ENCODE measurements at places on chromosomes 12 and 14.

GRCh38 chr12:79555028-79555925, 135.5 kb downstream of the PAWR start:
- DNase-seq: no peak

GRCh38 chr14:89564989-89565388, 148.0 kb upstream of the FOXN3 start:
- no peak for DNase-seq

DNA sequence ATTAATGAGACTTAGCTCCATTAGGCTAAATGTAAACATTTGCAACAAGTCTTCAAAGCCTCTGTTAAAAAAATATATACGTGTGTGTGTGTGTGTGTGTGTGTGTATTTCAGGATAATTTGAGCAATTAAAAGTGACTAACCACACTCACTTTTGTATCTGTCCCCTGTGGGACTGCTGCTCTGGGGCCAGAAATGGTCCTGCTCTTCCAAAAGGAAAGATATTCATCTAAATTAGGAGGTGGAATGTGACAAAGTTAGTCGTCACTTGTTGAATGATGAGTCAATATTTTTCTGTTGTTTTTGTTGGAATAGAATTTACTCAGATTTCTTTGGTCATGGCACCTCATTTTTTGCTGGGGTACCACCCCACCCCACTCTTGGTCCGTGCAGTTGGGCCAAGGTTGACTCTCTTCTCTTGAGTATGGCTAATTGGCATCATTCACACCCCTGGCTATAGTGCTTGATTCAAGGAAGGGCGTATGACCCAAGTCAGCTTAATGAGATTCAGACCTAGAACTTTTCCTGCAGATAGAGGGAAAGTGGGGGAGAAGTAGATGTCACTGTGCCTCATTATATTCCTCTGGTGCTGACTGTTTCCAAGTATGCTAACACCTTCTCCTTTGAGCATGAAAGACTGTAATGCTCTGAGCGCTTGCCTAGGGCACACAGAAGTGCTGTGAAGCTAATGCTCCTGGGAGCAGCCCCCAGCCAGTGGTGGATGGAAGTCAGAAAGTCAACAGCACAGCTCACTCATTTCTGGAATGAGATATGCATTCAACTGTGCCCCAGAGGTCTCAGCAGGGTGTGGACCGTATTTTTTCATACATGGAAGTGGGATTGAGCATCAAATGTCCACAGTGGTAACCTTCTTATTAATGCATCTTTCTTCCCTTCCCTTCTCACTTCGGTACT, 577.0 kb upstream of the TBX3 start:
- no peak for DNase-seq

DNA sequence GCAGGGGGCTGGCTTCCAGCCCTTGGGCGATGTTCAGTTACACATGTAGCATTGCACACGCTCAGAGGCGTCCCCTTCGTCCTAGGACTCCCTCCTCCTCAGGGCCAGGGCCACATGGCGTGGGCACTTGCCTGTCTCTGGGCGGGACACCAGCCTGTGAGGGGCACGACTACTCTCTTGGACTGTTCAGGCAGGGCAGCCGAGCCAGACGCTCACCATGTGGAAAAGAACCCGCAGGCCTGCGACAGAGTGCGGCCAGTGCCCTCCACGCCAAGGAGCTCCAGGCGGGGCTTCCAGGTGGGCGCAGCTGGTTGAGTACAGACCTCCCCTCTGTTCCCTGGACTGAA, 20.9 kb downstream of the MTA1 start:
- no peak for DNase-seq

- peak; percentile 90 for DNase-seq
These were observed 307.4 kb downstream of the NUAK1 start for GRCh38 chr12:105831372-105831771.

DNA sequence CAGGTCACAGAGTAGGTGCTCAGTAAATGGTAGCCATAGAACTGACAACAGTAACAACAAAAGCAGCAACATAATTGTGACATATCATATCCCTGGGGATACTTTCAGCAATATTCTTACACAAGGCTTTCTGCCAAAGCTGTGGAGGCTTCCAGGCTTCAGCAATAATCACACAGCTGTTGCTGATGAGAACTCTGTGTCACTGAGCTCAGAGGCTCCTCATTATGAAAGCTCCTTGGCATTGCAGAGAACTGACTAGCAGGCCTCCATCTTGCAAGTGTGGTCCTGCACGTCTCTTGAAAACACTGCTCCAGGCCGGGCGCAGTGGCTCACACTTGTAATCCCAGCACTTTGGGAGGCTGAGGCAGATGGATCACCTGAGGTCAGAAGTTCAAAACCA, 97.3 kb upstream of the BTG1 start:
- DNase-seq: no peak

- no peak for DNase-seq
These were observed 32.2 kb upstream of the GNG2 start for GRCh38 chr14:51828017-51828797.

- no peak for DNase-seq
These were observed 130.9 kb upstream of the PLEKHA5 start for GRCh38 chr12:18998343-18999261.

GRCh38 chr12:23564451-23565152, 384.9 kb downstream of the SOX5 start:
- peak; percentile 97 for DNase-seq

DNA sequence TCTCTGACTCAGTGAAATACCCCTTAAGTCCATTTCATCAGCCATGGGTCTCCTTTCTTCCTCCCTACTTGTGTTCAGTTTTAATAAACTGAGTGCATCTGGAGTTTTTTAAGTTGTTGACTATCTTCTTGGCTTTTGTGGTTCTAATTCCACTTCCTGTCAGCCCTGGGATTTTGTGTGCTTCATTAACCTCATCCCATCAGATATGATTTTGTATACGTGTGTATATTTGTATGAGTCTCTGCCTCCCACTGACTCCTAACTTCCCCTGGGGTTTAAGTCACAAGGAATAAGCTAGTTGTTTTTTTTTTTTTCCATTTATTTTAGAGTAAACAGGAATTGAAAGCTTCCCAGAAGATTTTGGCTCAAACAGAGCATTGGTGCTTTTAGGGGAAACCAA, 62.7 kb downstream of the TTLL5 start:
- no peak for DNase-seq

- DNase-seq: no peak
These were observed 14.6 kb upstream of the UBC start for GRCh38 chr12:124928912-124929530.

GRCh38 chr14:22177870-22178269, 411.2 kb downstream of the DAD1 start:
- DNase-seq: no peak

- DNase-seq: no peak
These were observed 308.0 kb downstream of the ITPR2 start for GRCh38 chr12:26524862-26525465.

GRCh38 chr12:27818401-27818918, 38.4 kb upstream of the MANSC4 start:
- DNase-seq: no peak

DNA sequence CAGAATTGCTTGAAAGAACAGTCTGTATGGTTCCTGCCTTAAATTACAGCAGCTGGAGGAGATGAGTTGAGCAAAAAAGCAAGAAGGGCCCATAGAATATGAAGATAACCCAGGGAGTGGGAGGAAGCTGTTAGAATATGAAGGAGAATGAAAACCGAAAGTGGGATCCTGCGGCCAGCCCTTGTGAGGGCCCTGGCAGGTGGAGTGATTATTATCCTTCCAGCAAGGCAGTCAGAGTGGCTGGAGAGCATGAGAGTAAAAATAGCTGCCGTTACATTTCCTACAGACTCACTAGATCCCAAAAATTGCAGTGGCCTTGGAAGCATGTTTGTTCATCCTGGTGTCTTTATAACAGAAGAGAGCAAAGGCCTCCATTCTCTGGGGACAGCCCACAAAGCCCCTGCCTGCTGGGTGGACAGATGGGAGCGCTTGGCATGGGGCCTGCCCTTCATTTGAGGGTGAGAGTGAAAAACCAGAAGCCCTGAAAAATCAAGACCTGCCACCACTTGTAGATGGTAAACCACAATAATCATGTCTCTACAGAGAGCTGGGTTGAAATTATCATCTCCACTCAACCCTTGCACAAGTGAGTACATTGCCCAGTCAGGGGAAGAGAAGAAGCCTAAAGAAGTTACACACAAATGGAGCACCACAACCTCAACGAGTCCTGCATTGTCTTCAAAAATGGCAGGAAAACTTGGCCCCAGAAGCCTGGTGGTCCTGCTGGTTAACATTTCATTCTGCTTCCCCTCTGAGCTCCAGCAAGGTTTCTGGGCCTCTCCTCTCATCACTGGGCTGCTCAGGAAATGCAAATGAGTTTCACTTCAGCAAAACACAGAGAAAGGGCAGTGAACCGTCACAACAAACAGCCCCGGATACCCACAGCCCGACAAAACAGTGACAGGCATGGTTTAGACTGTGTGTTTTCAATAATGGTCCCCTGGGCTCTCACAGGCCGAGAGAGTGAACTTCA, 20.5 kb downstream of the ZDHHC22 start:
- peak; percentile 81 for DNase-seq

- DNase-seq: no peak
These were observed 72.4 kb upstream of the GZMB start for GRCh38 chr14:24706351-24706750.

GRCh38 chr12:42612231-42612613, 22.7 kb upstream of the PRICKLE1 start:
- no peak for DNase-seq

GRCh38 chr12:47066278-47067025, 13.0 kb upstream of the PCED1B start:
- no peak for DNase-seq

DNA sequence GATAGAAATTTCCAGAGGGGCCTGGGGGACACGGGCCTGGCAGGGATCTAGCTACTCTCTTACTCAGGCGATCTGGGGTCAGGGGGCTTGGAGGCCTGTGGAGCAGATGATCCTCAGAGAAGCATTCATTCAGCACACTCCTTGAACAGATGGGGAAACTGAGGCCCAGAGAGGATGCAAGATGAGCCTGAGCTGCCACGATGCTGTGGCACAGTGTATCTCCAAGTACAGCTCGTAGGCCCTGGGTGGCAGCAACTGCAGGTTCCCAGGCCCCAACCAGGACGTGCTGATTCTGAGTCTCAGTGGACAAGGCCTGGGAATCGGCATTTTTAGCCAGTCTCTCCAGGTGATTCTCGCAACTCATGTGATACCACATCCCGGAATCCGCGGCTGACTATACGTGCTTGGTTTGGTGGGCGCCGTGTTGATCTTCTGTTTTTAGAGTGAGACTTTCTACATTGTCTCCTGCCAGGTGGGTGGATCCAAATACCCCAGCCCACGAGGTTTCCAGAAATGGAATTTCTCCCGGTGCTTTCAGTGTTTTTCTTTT, 22.5 kb downstream of the ADGRD1 start:
- no peak for DNase-seq

- DNase-seq: no peak
These were observed 220.8 kb upstream of the NOS1 start for GRCh38 chr12:117582135-117582784.

GRCh38 chr14:69428289-69428998, 30.0 kb downstream of the SLC39A9 start:
- DNase-seq: no peak

DNA sequence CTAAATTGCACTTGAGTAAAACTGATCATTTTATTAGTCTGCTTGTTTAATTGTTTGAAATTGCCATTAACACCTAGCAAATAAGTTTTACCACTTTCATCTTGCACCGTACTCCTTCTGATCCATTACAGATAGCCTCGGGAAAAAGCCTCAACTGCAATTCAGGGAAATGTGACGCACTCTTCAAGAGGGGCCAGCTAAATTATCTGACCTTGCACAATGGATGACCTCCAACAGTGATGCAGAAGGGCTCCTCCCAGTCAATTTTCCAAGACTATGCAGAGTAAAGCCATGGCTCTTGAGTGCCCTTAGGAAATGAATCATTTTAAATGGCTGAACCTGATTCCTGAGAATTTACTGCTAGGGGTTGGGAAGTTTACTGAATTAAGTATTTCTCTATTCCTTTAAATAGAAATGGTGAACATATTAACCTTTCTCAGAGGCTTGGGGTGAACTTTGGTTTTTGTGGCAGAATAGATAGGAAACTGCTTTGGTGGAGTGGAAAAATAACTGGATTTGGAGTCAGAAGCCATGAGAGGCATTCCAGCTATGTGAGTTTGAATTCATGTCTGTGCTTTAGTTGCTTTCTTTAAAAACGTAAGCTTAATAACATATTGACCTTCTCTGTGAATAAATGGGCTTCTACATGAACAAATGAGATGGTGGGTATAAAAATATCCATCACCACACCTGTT, 64.8 kb upstream of the OVCH1 start:
- DNase-seq: no peak

DNA sequence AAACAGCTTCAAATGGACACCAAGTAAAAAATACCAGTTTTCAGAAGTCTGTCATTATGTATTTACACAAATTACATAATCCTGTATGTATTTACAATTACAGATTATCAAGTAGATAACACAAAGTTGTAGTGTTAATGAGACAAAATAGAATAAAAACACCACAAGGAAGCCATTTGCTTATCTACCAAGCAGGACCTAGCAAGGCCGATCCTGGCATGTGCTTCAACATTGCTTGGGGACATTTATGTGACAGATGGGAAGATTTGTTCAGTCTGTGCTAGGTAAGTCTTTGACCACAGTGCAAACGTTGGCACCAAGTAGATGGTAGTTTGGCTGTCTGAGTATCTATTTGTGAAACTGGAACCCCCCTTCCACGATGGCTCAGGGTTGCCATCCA, 35.8 kb downstream of the BCAT1 start:
- no peak for DNase-seq

DNA sequence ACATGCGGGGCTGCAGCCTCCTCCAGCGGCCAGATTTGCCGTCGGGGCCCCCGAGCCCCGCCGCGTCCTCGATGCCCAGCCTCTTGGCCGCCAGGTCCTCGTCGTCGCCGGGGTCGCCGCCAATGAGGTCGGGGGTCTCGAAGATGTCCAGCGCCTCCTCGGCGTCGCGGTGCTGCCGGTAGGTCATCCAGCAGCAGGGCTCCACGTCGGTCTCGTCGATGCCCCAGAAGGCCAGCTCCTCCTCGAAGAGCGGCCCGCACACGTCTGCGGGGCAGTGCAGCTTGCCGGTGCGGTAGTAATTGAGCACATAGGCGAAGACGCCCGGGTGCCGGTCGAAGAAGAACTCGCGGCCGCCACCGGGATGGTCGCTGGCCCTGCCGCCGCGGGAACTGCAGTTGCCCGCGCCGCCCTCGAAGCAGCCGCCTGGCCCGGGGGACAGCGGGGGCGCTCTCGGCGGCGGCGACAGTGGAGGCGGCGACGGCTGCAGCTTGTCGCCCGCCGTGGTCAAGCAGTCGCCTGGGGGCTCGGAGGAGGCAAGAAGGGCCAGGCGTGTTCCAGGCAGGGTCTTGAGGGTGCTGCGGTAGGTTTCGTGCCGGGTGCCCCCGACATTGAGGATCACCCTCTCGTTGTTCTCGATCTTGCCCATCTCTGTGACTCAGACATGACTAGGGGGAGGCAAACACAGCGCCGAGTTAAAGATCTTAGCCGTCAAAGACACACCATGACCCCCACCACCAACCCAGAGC, 2.1 kb downstream of the KCNC2 start:
- DNase-seq: no peak

DNA sequence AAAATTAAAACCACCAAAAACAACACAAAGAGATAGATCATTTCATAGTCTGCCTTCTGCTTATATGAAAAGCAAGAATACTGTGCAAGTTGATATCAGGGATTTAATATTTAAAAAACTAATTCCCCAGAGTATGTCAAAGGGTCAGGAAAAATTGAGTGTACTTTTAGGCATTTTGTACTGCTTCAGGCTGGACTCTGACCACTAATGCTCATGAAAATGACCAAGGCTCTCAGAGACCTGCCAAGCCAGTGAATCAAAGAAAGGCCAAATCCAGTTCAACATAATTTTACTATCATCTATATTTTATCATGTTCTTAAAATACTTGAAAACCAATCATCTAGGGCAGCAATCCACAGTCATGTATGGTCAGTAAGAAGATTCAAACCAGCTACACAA, 66.0 kb downstream of the TTC7B start:
- DNase-seq: no peak
